ENCODE measurements at places on chromosomes 7 and 10.

- no peak for DNase-seq
Measured at GRCh38 chr10:118436742-118437141, 94.6 kb upstream of the FAM204A start.

GRCh38 chr7:79319369-79319768 is 134.1 kb downstream of the MAGI2 start:
- no peak for DNase-seq

DNA sequence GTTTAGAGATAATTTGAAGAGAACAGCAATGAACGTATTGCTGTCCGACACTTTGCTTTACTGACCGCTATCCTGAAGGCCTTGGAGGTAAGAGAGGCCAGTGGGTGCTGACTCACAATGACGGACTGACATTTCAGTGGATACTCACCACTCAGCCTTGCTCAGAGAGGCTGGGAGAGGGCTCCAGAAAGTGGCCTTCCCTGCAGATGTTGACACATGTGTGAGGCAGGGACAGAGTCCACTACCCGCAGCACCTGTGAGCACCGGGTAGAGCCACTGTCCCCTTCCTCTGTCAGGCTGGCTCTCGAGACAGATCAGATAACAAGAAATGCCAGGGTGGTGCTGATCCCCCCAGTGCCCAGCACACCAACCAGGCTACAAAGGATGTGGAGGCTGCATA is 75.0 kb downstream of the GPR26 start:
- no peak for DNase-seq

DNA sequence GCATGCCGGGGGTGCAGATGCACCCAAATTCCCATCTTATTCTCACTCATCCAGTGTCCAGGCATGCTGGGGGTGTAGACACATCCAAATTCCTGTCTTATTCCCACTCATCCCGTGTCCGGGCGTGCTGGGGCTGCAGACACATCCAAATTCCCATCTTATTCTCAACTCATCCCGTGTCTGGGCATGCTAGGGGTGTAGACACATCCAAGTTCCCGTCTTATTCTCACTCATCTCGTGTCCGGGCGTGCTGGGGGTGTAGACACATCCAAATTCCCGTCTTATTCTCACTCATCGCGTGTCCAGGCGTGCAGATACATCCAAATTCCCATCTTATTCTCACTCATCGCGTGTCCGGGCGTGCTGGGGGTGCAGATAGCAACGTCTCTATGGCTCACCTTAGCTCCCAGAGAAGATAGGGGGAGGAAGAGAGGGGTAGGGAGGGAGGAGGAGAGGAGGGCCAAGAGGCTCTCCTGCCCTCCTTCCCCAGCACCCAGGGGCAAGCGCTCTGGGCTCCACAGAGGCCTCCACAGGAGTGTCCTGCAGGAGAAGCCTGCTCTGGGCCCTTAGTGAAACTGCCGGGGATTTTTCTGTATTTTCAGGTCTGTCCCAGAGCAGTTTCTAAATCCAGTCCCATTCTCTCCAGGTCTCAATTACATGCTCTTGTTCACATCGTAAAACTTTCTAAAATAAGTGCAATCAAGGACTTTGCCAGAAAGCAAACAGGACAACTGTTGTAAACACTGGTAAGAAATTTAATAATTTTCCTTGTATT is 210.8 kb downstream of the DIP2C start:
- no peak for DNase-seq

DNA sequence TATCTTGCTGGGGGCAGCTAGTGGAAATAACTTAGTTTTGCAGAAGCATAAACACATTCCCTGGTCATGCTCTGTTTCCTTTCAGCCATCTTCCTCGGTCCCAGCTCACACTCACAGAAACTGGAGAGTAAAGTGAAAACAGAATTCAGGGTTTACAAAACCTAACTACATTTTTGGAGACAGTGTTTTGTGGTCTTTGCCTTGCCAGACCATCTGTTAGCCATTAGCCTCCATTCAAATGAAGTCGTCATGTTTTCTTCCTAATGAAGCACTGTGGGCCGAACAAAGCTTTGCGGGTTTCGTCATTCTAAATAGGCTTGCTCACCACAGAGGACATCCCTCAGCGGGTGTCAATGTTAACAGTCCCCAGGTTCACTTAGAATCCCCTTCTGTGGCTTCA is 214.6 kb upstream of the TMEM72 start:
- DNase-seq = no peak

DNA sequence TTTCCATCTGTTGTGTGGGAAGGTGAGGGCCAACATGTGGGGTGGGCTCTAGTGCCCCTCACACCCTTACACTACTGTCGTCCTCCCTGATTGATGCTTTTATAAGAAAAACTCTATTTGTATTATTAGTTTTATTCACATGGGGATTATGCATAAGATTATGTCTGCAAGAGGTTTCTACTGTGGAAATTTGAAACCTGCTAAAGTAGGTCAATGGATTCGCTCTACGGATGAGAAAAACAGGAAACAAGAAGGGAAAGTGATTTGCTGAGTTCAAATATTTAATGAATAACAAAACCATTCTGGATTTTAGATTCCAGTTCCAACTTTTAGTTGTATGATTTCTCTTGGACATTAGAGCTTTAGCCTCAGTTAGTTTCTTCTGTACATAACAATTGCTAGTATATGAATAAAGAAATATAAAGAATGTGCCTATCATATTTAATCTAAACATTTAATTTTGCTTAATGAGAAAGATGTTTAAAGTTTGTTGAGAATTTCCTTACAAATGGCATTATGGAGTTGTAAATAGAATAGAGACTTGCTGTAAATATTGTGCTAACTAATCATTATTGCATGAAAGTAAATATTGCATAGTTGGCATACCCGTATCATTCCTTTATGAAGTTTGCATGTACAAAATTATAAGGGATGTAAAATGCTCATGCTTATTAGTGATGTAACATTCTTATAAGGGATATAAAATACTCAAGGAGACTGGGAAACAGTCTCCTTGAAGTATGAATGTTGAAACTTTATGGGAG is 193.8 kb downstream of the THSD7A start:
- DNase-seq = no peak

DNA sequence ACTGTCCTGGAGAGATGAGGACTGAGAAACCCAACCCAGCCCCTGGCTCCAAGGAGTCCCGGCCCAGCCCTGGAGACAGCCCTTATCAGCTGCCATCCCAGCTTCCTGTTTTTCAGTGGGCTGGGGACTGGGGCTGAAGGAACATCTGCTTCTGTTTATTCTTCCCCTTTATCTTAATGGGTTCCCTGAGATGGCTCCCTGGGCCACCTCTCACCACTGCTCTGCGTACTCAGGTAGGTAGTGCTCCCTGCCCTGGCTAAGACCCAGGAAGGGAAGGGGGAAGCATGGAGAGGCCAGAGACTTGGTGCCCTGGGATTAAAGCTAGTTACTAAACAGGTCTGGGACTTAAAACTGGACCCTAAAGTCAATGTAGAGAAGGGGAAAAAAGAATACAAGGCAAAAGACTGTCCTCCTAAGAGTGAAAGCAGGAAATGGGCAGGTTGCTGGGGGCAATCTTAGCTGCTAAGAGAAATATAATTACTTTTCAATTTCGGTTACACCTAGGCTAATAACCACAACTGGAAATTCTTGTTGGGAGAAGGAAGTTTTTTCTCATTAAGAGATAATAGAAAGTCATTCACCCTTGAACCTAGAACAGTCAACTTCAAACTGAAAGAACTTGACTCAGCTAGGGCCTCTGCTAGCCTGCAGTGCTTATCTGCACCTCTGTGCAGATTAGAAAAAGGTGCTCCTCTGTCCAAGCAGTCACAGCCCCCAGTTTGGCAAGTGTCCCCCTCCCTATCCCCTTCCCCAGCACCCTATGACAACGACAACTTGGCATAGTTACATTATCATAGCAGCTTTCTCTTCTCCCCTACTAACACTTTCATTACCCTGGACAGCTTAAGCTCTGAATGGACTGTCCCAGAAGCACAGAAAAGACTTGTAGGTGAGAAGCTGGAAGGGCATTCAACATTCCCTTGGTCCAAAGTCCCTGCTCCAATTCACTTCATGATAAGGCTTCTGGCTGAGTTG is 65.6 kb upstream of the KDM7A start:
- no peak for DNase-seq

- DNase-seq = no peak
Measured at GRCh38 chr10:46538717-46539426, 17.6 kb downstream of the GPRIN2 start.

DNA sequence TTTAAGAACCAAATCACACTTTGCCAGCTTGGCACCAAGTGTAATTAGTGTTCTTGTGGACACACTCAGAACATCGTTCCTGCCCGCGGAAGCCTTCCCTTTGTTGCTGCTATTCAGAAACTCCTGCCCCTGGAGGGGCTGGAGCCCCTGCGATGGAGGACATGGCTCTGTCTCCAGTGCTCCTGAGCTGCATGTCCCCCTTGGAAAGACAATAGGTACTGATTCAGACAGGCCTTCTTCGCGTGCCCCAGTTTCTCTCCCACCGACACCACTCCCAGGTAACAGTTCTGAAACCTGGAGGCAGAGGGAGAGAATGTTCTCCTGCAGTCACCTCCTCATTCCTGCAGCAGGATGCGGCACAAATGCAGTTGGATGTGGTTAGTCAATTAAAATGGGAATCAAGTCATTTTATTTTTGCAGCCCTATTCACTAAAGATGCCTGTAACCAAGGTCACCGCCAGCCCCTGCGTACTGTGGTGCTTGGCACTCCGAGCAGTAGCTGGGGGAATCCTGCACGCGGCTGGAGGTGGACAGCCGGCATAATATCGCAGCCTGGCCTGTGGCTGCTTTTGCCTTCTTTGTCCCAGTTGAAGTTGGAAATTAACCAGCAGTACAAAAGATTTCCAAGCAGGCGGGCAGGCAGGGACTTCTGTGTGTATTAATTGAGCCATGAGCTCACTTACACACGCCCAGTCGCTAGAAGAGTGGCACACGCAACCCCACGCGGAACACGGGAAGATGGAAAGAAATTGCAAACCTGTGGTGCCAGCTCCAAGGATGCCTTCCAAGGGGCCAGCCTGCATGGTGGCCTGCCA is 205.7 kb downstream of the EBF3 start:
- DNase-seq = no peak

DNA sequence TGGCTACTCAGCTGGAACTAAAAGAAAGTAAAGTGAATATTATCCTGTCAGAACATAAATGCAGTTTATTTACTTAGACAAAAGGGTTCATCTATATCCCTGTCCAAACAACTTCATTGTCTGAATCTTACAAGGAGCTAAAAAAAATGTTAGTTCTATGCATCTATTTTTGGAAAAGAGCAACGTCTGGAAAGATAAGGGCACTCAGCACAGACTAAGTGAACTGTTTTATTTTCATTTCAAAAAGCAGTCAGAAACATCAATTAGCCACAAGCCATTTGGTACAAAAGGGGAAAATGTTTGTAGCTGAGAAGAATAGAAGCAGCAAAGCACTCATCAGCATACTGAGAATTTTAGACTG is 245.5 kb downstream of the FOXP2 start:
- no peak for DNase-seq

GRCh38 chr7:140390466-140391190 is 7.7 kb downstream of the SLC37A3 start:
- peak; percentile 45 for DNase-seq

- no peak for DNase-seq
Measured at GRCh38 chr10:128083191-128083895, 42.9 kb downstream of the MKI67 start.

- no peak for DNase-seq
Measured at GRCh38 chr10:124294811-124295770, 123.6 kb downstream of the OAT start.

GRCh38 chr10:127405221-127405620 is 143.9 kb upstream of the NPS start:
- DNase-seq = no peak

- no peak for DNase-seq
Measured at GRCh38 chr7:139382439-139382838, 22.7 kb downstream of the LUC7L2 start.

GRCh38 chr7:67928141-67928540 is 931.5 kb downstream of the TYW1 start:
- no peak for DNase-seq

DNA sequence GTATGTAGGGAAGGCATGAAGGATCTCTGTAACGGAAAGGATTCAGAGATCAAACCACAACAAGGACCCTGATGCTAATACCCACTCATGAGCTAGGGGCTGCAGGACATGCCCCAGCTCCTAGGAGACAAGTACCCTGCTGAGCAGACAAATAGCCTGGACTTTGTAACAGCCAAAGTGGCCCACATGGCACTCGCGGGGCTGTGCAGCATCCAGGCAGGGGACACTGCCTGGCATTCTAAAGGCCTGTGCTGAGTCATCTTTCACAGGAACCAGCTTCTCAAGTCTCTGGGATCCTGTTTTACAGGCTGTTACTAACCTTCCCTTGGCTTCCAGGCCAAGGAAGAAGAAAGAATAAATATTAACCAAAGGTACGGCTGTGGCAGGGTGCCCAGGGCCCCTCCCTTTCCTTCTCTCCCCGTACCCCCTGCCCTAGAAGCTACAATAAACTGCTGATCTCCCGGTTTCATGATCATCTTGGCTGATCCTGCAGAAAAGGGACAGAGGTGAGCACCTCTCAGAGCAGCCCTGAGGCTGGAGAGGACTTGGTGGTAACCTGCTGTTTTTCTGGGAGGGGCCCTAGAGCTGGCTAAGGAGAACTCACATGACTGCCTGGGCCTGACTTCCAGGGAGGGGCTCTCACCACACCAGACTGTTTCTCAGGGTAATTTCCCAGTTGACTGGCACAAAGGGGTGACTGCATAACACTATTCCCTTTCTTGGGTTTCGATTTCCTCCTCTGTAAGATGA is 4.2 kb upstream of the RPEL1 start:
- no peak for DNase-seq

DNA sequence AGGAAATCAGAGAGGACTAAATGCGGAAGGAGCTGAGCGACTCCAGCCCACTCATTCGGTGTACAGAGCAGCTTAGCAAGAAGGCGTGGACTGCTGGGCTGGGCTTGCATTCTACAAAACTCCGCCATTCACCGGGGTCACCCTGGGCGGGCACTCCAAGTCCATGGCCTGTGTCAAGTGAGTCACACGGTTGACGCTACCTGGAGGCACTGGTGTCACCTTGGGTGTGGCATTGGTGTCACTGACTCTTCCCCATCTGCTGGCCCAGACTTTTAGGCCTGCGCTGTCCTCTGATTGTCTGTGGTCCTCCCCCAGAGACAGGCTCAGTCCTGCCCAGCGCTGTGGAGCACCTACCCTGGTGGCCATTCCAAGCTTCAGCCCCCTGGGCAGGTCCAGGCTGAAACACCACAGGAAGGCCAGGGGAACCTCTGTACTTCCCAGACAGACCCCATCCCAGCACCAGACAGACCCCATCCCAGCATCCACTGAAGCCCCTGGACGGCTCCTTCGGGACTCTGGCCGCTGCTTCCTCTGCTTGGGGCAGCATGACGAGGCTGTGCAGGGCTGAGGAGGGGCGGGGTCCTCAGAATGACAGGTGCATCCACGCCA is 30.6 kb upstream of the CNPY1 start:
- no peak for DNase-seq
